ENCODE measurements at places on chromosomes 12 and 14.

- no peak for DNase-seq
Observed at GRCh38 chr14:101254805-101255764, 306.2 kb upstream of the DIO3 start.

DNA sequence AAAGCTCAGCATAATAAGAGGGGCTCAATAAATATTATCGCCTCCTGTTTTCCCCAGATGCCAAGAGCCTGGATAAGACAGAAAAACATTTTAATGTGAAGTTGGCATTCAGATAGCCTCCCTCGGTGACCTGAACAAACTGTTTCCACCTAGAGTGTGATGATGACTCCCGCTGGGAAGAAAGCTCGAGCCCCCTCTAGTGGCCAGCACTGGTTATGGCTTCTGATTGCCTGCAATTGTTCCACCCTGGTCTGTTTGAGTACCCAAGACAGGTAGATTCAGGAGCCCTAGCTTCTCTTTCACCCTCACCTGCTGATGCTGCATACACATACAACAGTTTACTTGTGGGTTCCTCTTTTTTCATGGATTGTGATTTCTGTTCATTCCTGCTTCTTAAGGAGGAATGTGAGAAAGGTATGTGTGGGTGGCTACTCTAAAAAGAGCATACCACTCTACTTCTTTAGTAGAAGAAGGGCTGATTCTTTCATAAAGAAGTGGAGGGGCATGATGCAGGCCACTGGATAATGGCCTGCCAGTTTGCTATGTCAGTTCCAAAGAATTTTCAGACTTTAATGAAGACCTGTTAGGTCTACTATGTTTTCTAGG lies 6.4 kb downstream of the ERG28 start:
- peak; percentile 83 for DNase-seq

GRCh38 chr12:115166698-115167315 lies 482.8 kb upstream of the TBX3 start:
- no peak for DNase-seq

- no peak for DNase-seq
Observed at GRCh38 chr12:111155521-111155920, 213.4 kb downstream of the PHETA1 start.

- DNase-seq = no peak
Observed at GRCh38 chr12:96395236-96395635, 5.0 kb downstream of the CDK17 start.
